Chondrocyte (in vitro differentiated cells): ENCODE measurements at places on chromosomes 12 and 14.
A peak's percentile ranks its signal among the peaks of the same experiment; 100 is the strongest.

GRCh38 chr12:94962670-94963069 lies 40.8 kb downstream of the NDUFA12 start:
- no peak overlapping the region for H3K27ac ChIP-seq
- no peaks in the 10 kb centered on the region for H3K4me1 ChIP-seq
- no peak for DNase-seq
- no peak overlapping the region for H3K4me3 ChIP-seq
- H3K27me3 ChIP-seq = peaks cover 3% of the 10 kb centered on the region

GRCh38 chr14:99318091-99318958 lies 46.3 kb upstream of the BCL11B start:
- H3K36me3 ChIP-seq = no peaks in the 10 kb centered on the region
- no peak overlapping the region for H3K4me3 ChIP-seq
- no peaks in the 10 kb centered on the region for H3K4me1 ChIP-seq
- peaks cover 12% of the 10 kb centered on the region for H3K27me3 ChIP-seq
- no peak for DNase-seq

DNA sequence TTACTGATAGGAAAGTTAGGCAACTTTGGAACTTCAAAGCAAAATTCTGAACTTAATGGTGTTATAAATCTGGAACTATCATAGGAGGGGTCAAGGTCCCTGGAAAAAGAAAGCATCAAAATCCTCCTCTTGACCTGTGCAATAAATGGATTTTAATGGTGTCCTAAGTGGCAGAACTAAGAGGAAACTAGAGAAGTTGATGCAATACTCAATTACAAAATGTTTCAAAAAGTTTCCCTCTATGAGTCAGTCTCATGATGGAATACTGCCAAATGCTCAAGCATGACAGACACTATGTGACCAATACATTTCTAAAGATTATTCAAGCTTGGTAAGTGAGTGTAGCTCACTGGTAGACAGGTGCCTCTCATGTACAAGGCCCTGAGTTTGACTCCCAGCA lies 47.7 kb upstream of the ERGIC2 start:
- no peak for DNase-seq
- H3K27me3 ChIP-seq = peaks cover 4% of the 10 kb centered on the region
- peak overlapping the region; percentile 76 for H3K27ac ChIP-seq
- no peak overlapping the region for H3K4me3 ChIP-seq
- H3K36me3 ChIP-seq = peaks cover 9% of the 10 kb centered on the region
- peaks cover 30% of the 10 kb centered on the region for H3K4me1 ChIP-seq

GRCh38 chr12:601976-602699 lies 61.1 kb downstream of the NINJ2 start:
- no peak overlapping the region for H3K4me3 ChIP-seq
- H3K36me3 ChIP-seq = no peaks in the 10 kb centered on the region
- no peak for DNase-seq

GRCh38 chr12:1488908-1489381 lies 105.4 kb downstream of the FBXL14 start:
- no peak overlapping the region for H3K4me3 ChIP-seq
- no peak for DNase-seq
- H3K27ac ChIP-seq = peak overlapping the region; percentile 91
- H3K27me3 ChIP-seq = no peaks in the 10 kb centered on the region
- peaks cover 22% of the 10 kb centered on the region for H3K36me3 ChIP-seq
- H3K4me1 ChIP-seq = peaks cover 9% of the 10 kb centered on the region

GRCh38 chr14:75339059-75339458 lies 60.4 kb downstream of the FOS start:
- H3K4me3 ChIP-seq = no peak overlapping the region
- H3K27ac ChIP-seq = no peak overlapping the region
- H3K4me1 ChIP-seq = peaks cover 18% of the 10 kb centered on the region
- no peaks in the 10 kb centered on the region for H3K36me3 ChIP-seq
- no peak for DNase-seq

DNA sequence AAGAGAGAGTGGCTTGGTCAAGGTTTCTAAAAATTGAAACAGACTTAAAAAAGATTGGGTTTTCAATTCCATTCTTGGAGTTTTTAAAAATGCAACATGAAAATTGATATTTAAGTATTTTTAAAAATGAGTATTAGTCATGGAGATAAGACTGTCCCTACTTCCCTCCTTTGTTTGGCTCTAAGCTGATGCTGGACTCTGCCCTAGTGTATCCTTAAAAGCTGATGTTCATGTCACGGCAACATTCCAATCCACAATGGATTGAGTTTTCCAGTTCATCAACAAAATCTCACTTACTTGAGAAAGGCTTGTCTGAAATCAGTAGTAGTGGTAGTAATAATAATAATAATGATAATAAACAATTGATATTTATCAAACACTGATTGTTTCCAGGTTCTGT lies 119.0 kb upstream of the SLC38A2 start:
- no peak for DNase-seq
- H3K4me1 ChIP-seq = peaks cover 52% of the 10 kb centered on the region
- H3K4me3 ChIP-seq = no peak overlapping the region
- H3K27ac ChIP-seq = no peak overlapping the region

DNA sequence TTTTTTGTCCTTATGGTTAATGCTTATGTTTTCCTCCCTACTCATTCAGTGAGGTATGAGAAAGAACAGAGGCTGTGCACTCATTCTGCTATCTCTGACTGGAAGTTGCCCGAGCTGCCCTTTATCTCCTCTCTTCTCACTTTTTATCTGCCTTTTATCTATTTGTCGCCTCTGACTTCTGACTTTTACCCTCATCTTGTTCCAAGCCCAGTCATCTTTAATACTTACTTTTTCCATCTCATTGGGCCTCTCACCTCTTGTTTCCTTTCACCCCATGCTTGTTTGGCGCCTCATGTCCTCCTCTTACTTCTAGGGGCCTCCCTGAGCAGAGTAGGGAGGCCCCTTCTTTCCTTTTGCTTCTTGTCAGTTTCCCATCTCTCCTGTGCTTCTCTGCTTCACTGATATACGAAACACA lies 50.7 kb downstream of the DIP2B start:
- DNase-seq = no peak
- no peak overlapping the region for H3K4me3 ChIP-seq
- peaks cover 8% of the 10 kb centered on the region for H3K4me1 ChIP-seq
- H3K27me3 ChIP-seq = no peaks in the 10 kb centered on the region
- H3K27ac ChIP-seq = no peak overlapping the region

DNA sequence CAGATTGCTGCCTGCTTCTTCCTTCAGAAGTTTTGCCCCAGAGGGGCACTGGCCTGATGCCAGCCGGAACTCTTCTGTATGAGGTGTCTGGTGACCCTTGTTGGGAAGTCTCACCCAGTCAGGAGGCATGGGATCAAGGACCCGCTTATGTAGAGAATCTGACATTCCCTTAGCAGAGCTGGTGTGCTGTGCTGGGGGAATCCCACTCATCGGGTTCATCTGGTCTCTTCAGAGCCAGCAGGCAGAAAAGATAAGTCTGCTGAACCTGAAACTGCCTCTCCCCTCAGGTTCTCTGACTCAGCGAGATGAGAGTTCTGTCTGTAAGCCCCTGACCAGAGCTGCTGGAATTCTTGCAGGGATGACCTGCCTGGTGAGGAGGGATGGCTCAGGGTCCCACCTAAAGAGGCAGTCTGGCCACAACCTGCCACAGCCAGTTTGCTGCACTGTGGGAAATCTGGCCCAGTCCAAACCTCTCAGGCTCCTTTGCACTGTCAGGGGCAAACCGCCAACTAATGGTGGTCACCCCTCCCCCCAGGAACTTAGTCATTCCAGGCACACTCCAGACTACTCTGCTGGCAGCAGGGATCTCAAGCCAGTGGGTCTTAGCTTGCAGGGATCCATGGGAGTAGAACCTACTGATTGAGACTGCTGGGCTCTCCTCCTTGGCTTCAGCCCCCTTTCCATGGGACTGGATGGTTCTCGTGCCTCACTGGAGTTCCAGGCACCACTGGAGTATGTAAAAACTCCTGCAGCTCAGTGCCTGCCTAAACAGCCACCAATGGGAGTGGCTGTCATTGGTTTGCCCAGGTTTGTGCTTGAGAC lies 4.1 kb downstream of the CLEC2D start:
- peaks cover 17% of the 10 kb centered on the region for H3K4me1 ChIP-seq
- DNase-seq = no peak
- H3K36me3 ChIP-seq = peaks cover 5% of the 10 kb centered on the region
- H3K27me3 ChIP-seq = no peaks in the 10 kb centered on the region
- H3K4me3 ChIP-seq = no peak overlapping the region

GRCh38 chr12:117111821-117112595 lies 12.8 kb upstream of the TESC start:
- H3K27me3 ChIP-seq = peaks cover 7% of the 10 kb centered on the region
- H3K4me1 ChIP-seq = no peaks in the 10 kb centered on the region
- H3K36me3 ChIP-seq = no peaks in the 10 kb centered on the region
- no peak overlapping the region for H3K4me3 ChIP-seq
- peak; percentile 72 for DNase-seq
- no peak overlapping the region for H3K27ac ChIP-seq

GRCh38 chr12:120538281-120539156 lies 4.4 kb downstream of the RNF10 start:
- H3K27me3 ChIP-seq = no peaks in the 10 kb centered on the region
- H3K4me3 ChIP-seq = peak overlapping the region; percentile 11
- H3K4me1 ChIP-seq = peaks cover 61% of the 10 kb centered on the region

GRCh38 chr12:104372721-104373335 lies 69.3 kb downstream of the EID3 start:
- DNase-seq = no peak
- no peak overlapping the region for H3K4me3 ChIP-seq

DNA sequence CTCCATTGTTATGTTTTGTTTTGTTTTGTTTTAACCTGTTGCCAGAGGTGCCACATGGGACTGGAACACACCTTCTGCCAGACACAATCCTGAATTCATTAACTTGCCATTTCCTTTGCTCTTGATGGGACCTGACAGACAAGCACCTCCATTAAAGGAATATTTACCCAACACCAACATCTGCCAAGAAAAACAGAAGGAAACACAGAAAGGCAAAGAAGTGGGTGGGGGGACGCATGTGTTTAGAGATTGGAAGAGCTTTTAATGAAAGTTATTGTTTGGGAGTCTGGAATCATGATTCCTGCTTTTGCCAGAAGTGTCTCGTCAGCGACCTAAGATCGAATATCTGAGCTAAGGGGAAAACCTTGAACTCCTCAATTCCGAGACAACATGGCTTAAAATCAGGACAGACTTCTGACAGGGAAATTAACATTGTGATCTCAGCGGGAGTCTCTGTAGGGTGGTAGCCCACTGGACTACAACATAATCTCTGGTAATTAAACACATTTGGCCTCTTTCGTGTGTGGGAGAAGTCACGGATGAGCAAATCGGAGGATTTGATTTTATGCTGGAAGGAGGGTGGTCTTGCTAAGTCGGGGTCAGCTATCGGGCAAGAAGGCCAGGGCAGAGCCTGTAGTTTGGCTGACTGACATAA lies 210.4 kb upstream of the FAR2 start:
- peaks cover 46% of the 10 kb centered on the region for H3K4me1 ChIP-seq
- no peaks in the 10 kb centered on the region for H3K27me3 ChIP-seq
- DNase-seq = no peak
- H3K27ac ChIP-seq = no peak overlapping the region
- no peak overlapping the region for H3K4me3 ChIP-seq

- no peak for DNase-seq
- peaks cover 35% of the 10 kb centered on the region for H3K27me3 ChIP-seq
- no peak overlapping the region for H3K4me3 ChIP-seq
These were observed 2.4 kb upstream of the GALNT8 start for GRCh38 chr12:4717806-4718205.

- H3K36me3 ChIP-seq = no peaks in the 10 kb centered on the region
- no peaks in the 10 kb centered on the region for H3K4me1 ChIP-seq
- H3K27me3 ChIP-seq = peaks cover 11% of the 10 kb centered on the region
- no peak overlapping the region for H3K27ac ChIP-seq
These were observed 24.7 kb downstream of the SERPINA3 start for GRCh38 chr14:94636744-94637412.

GRCh38 chr14:54133896-54134295 lies 177.3 kb upstream of the BMP4 start:
- H3K27me3 ChIP-seq = no peaks in the 10 kb centered on the region
- H3K27ac ChIP-seq = no peak overlapping the region
- no peak overlapping the region for H3K4me3 ChIP-seq

- H3K27ac ChIP-seq = peak overlapping the region; percentile 70
- peaks cover 66% of the 10 kb centered on the region for H3K4me1 ChIP-seq
- H3K27me3 ChIP-seq = no peaks in the 10 kb centered on the region
- no peak overlapping the region for H3K4me3 ChIP-seq
- DNase-seq = no peak
These were observed 11.8 kb downstream of the HNRNPC start for GRCh38 chr14:21257394-21257909.

DNA sequence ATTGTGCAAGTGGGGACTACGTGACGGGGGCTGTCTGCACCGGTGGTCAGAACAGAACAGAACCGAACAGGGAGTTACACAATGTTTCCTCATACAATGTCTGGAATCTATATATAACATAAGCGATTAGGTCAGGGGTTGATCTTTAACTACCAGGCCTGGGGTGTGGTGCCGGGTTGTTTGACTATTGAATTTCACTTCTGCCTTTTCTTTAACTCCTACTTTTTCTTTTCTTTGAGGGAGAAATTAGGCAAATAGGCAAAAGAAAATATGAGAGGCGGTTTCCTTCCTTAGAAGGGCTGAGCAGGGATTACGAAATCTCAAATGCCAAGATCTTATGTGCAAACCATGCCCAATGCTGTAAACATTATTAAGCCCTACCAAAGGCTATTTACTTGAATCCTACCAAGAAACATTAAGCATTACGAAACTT lies 140.3 kb downstream of the SLC38A6 start:
- peaks cover 51% of the 10 kb centered on the region for H3K4me1 ChIP-seq
- H3K27ac ChIP-seq = no peak overlapping the region
- H3K36me3 ChIP-seq = no peaks in the 10 kb centered on the region
- no peak for DNase-seq

GRCh38 chr14:58662759-58663158 lies 25.0 kb downstream of the DACT1 start:
- peaks cover 48% of the 10 kb centered on the region for H3K4me1 ChIP-seq
- no peak overlapping the region for H3K27ac ChIP-seq
- H3K4me3 ChIP-seq = no peak overlapping the region
- no peak for DNase-seq
- H3K36me3 ChIP-seq = no peaks in the 10 kb centered on the region

- DNase-seq = no peak
- H3K4me1 ChIP-seq = peaks cover 6% of the 10 kb centered on the region
- no peaks in the 10 kb centered on the region for H3K36me3 ChIP-seq
- peaks cover 61% of the 10 kb centered on the region for H3K27me3 ChIP-seq
- no peak within 1 kb of the TSS for H3K27ac ChIP-seq
- H3K4me3 ChIP-seq = no peak within 1 kb of the TSS
These were observed at the start of gene TPH2 for GRCh38 chr12:71938728-71939385. TSS of gene TPH2 (plus strand) at chr12:71938845. CDS start at chr12:71938987, 142 bp downstream.
